ENCODE measurements at places on chromosomes 3 and 15. TPM values are rescaled to one million over a fixed set of nuclear protein-coding genes. Genes with fewer than 3 reads are reported as not detected.

DNA sequence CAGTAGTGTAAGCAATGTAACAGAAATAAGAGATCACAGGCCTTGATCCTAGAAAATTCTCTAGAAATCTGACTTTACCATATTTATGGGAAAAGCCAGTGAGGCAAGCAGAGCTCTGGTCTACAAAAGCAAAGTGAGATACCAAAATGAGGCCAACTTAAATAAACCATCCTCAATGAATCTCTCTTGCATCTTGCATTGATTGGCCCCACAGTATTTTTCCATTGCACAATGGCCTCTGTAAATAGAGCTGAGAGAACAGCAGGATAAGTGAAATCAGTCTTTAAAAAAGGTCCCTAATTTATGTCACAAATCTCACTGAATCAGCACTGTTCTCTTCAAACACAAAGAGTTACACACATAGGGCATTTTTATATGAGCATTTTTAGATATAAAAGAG is 8.9 kb downstream of the CFAP20DC start:
- DNase-seq: peak; percentile 79

DNA sequence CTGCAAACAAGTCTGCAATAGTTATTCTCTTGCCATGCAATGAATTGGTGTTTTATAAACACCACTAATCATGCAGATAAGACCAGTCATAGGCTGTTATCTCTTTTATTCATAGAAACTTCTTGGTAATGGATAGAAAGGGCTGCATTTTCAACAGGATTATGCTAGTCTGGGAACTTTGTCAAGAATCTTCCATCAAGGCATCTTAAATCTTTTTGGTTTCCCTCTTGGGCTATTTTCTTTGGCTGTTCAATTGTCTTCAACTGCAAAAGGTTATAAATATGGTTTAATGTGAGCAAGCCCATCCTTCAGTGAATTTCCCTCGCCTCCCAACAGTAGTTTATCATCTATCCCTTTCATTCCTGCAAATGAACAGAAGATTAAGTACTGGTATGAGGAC is 59.0 kb upstream of the MINAR1 start:
- DNase-seq: peak; percentile 60

DNA sequence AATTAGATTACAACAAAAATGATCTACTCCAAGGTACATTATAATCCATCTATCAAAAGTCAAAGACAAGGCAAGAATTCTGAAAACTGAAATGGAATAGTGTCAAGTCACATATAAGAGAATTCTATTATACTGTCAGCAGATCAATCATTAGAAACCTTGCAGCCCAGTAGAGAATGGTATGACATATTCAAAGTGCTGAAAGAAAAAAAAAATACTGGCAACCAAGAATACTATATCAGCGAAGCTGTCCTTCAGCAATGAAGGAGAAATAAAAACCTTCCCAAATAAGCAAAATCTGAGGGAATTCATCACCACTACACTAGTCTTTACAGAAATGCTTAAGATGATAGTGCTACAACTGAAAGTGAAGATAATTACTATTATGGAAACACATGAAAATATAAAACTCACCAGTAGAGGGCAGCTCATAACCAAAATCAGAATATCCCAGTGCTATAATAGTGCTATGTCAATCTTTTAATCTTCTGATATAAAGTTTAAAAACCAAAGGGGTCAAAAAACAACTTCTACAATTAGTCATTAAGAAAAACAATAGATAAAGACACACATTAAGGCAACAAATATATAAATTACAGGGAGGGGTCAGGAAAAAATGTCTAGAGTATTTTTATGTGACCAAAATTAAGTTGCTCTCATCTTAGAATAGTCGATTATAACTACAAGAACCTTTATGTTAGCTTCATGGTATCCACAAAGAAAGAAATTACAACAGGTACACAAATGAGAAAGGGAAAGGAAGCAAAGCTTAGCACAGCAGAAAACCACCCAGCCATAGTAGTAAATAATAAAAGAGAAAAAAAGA is 190.7 kb upstream of the CNTN6 start:
- no peak for DNase-seq

- no peak for DNase-seq
Observed at GRCh38 chr15:98907927-98908471, 99.6 kb downstream of the PGPEP1L start.

The CNOT10 gene
- 19.4 TPM for total RNA-seq

The CPB1 gene
- not detected for total RNA-seq

The SKOR1 gene
- not detected for total RNA-seq

DNA sequence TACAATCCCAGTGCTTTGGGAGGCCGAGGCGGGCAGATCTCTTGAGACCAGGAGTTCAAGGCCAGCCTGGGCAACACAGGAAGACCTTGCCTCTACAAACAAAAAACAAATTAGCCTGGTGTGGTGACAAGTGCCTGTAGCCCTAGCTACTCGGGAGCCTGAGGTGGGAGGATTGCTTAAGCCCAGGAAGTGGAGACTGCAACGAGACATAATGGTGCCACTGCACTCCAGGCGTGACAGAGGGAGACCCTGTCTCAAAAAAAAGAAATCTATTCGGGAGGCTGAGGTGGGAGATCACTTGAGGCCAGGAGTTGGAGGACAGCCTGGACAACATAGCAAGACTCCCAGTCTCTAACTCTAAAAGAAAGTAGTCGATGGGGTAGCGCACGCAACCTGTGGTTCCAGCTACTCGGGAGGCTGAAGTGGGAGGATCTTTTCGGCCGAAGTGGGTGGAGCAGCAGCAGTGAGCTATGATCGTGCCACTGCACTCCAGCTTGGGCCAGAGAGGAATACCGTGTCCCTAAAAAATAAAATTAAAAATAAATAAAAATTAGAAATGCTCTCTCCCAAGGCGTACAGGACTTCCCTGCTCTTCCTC is 775 bp downstream of the C3orf33 start:
- no peak for DNase-seq

- no peak for DNase-seq
Observed at GRCh38 chr3:112115806-112116383, 17.2 kb downstream of the GCSAM start.

- no peak for DNase-seq
Observed at GRCh38 chr3:127177226-127177625, 15.7 kb upstream of the PRR23E start.

DNA sequence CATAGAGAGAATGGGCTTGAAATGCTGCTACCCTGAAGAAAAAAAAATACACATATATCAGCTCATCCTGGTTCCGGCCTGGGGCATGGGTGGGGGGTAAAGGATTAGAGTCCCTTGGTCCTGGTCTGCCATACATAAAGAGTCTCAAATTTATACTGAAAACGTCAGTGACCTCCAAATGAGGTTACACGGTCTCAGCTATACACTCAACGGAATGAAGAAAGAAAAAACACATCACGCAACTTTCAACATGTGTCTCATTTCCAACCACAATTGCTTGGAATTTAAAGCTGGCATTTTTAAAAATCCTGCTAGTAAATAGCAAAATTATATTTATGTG is 612.8 kb downstream of the MCTP2 start:
- DNase-seq: no peak

DNA sequence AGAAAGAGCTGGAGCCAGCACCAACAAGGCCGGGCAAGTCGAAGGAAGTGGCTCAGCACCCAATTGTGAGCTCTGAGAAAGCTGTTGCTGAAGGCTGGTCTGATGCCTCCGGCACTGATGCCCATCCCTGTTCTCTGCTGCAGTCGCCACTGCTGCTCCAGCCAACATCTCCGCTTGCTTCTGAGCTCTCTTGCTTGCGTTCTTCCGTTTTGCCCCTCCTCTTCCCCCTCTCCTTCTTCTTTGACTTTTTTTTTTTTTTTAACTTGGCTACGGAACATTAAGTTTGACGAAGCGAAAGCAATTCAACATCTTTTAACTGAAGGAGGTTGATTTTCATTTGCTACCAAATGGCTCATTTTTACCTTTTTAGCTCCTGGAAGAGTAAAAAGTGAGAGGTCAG is 442.9 kb downstream of the MCTP2 start:
- DNase-seq: no peak

- DNase-seq: no peak
Observed at GRCh38 chr15:77557144-77557543, 75.6 kb downstream of the LINGO1 start.

The INSYN1 gene
- 0.18 TPM for total RNA-seq

The PLCH1 gene
- total RNA-seq: not detected

The GXYLT2 gene
- 11.4 TPM for total RNA-seq

- DNase-seq: no peak
Observed at GRCh38 chr3:39333607-39334006, 4.1 kb downstream of the CCR8 start.

Measured in IMR-90 (cell line).